ENCODE measurements at places on chromosomes 2 and 18. TPM values are rescaled to one million over a fixed set of nuclear protein-coding genes. Genes with fewer than 3 reads are reported as not detected.

LONRF2 gene
- not detected for polyA plus RNA-seq

SP140 gene
- polyA plus RNA-seq = 11.3 TPM

PLCD4 gene
- 0.15 TPM for polyA plus RNA-seq

TMEM163 gene
- 0.13 TPM for polyA plus RNA-seq

EGR4 gene
- not detected for polyA plus RNA-seq

ACADL gene
- polyA plus RNA-seq = not detected

KCNG2 gene
- polyA plus RNA-seq = not detected

DNAH7 gene
- not detected for polyA plus RNA-seq

ZEB2 gene
- 0.26 TPM for polyA plus RNA-seq

GRCh38 chr18:48991319-48991660, 40.5 kb upstream of the SMAD7 start:
- DNase-seq = no peak

DNA sequence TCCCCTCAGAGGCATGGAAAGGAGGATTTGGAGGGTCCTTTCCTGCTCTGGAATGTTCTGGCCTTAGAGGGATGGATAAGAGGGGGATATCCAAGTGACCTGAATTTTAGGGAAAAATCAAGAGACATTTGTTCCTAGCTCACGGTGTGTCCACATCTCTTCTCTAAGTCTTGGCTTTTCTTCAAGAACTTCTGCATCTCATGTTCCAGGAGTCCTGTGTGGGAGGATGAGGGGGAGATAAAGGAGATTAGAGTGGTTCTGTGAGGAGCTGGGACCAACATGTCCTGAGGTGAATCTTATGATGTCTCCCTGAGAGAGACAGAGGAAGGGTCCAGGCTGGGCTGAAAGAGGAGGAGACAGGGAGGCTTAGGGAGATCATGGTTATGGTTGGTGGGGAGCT, 11.7 kb downstream of the EMX1 start:
- no peak for DNase-seq

DNA sequence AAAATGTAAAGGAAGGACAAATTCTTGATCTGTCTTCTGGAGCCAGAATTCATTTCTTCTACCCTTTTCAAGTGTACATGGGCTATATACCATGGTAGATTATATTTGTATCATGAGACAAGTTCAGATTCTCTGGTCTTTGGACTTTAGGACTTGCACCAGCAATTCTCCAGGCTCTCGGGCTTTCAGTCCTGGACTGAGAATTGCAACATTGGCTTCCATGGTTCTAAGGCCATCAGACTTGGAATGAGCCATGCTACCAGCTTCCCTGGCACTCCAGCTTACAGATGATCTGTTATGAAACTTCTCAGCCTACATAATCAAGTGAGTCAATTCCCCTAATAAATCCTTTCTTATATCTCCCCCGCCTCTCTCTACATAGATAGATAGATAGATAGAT, 33.3 kb downstream of the SRD5A2 start:
- no peak for DNase-seq

DNA sequence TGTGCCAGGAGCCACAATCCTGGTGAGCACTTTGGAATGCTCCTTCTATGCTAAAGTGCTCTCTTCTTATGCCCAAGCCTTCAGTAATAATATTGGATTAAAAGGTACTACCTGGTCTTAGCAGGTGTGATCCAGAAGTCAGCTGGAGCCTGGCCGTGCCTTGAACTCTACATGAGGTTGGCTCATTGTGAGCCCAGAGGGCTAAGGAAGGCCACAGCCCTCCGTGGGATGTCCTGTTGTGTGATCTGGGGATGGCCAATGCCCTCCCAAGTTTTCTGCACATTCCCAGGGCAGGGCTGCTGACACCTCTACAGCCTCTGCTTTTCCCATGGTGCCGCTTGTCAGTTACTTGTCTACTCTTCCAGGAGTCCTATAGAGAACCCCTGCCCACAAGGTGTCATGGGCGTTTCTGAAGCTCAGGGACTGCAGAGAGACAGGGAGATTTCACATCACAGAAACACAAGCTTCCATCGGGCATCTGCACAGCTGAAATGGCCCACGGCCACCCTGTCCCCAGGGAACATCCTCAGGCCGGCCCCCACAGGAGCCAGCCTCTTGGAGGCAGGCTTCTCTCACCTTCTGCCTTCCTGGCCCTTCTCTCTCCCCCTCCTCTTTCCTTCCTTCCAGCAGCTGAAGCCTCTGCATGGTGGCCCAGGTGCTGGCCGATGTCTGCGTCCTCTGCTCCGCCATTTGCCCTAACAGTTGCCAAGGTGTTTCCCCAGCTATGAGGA, 27.3 kb upstream of the GPR55 start:
- DNase-seq = no peak

DNA sequence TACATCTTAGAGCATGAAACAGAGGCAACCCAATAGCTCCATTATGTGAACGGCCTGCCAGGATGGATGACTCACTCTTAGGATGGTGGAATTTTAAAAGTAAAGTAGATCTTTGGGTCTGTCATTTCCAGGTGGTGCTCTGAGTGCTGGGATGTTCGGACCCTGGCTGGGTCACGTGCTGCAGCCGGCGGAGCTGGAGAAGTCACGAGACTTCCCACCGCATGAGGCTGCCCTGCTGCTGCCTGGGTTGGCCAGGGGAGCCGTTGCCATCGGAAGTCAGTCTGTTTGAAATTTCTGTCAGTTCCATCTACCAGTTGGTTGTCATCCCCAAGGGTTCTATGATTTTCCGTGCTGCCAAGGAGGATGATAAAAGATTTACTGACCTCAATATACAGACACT, 93.3 kb upstream of the ALKAL2 start:
- no peak for DNase-seq

- no peak for DNase-seq
Observed at GRCh38 chr2:38430597-38431207, 53.6 kb upstream of the ATL2 start.

DNA sequence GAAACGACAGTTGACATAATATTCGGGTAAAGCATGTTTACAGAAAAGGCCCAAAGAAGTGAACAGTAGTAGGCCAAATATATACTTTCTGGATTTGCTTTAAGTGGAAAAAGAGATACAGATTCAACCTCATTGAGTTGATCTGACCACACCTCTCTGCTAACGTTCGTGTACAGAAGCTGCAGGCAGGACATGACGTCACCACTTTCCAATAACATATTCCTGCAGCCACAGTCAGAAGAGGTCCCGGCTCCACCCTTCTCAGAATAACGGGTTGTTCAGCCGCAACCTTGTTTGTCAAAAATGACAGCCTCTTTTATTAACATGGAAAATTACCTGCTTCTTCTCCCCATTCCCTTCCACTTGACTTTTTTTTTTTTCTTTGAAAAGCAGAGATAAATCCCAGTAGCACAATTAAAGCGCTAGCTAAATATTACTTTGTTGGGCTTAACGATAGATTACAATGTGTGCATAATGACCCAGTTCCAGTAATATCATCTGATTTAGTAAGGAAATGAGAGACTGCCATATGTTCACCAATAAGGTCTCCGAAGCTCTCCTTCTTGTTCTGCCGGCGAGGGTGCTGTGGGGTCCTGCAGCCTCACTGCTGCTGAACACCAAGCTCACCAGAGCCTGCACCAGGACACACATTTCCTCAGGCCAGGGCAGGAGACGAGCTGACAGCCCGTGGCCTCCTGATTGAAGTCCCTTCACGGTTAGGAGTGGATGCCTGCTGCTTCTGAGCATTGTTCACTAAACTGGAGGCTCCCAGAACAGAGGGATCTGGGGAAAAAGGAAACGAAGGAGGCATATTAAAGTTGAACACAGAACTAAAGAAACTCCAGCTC, 451.0 kb upstream of the SALL3 start:
- no peak for DNase-seq

DNA sequence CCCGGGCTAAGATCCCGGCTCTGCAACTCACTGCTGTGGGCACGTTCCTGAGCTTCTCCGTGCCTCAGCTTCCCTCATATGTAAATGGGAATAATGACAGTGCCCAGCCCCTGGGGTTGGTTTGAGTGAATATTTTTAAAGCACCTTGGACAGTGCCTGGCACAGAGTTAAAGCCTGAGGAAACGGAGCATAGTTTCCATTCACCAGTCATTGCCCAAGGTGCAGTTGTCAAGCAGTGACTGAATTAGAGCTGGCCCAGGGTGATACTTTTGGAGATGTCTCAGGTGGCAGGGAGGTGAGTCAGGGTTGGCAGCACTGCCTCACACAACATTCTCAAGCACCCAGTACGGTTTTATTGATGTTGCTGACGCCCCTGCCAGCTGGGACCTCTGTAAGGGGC, 12.2 kb downstream of the TMEM177 start:
- DNase-seq = no peak

- DNase-seq = no peak
Observed at GRCh38 chr2:109638795-109639194, 24.6 kb downstream of the SOWAHC start.

GRCh38 chr2:15965564-15966019, 25.2 kb downstream of the MYCN start:
- DNase-seq = peak; percentile 35

DNA sequence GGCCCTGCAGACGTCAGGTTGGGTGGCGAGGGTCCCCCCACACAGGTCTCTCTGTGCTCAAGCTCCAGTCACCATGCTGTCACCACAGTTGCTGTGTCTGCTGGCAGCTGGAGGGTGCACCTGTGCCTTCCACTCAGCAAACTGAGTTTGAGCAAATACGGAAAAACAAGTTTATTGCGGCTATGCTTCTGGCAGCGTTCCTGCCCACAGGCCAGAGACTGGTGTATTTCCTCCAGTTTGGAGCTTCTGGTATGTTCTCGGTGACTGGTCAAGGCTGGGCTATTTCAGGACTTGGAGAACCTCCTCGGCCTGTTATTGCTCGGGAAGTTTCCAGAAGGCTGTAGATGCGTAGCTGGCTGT, 132.6 kb downstream of the SEPTIN10 start:
- no peak for DNase-seq

- no peak for DNase-seq
Observed at GRCh38 chr2:22692746-22693145, 692.2 kb upstream of the KLHL29 start.
